HT1080 (cell line): ENCODE measurements at places on chromosomes 3 and 15. TPM values are rescaled to one million over a fixed set of nuclear protein-coding genes. Genes with fewer than 3 reads are reported as not detected.

The DET1 gene
- total RNA-seq, result 4.8 and 7.3 TPM in 2 replicates

The POPDC2 gene
- total RNA-seq, result 0.37 and 0.39 TPM in 2 replicates

The PBRM1 gene
- 33.9 and 40.8 TPM in 2 replicates for total RNA-seq

The LARP6 gene
- 75.6 and 87.1 TPM in 2 replicates for total RNA-seq

The TRPM1 gene
- total RNA-seq, result 0.03 TPM in 1 of 2 replicates, not detected in the other

The MNS1 gene
- 3.0 TPM in 2 replicates for total RNA-seq

The SAMD7 gene
- total RNA-seq, result not detected in 2 replicates

The TMEM212 gene
- not detected in 2 replicates for total RNA-seq

DNA sequence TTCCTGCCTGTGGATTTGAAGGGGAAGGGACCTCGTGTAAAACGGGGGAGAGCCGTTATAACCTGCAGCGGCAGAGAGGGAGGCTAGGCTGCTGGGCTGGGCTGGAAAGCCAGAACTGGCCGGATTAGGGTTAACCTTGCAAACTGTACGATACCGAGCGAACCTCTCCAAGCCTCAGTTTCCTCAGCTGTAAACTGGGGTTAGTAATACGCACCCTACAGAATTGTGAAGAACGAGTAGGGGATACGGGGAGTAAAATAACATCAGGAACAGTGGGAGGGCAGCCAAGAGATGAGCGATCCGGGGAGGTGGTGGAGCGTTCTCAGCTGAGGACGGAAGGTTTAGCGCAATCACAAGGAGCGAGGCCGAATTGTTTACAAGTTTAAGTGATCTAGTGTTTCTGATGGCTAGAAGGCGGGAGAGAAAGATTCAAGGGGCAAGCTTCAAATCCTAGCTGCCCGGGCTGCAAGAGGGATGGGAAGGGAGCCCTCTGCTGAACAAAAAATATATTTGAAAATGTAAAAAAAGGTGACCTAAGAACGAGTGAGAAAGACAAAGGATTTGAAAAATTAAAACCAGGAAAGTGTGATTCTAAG, 768 bp upstream of the SEMA5B start:
- peak; percentile 75 for DNase-seq

DNA sequence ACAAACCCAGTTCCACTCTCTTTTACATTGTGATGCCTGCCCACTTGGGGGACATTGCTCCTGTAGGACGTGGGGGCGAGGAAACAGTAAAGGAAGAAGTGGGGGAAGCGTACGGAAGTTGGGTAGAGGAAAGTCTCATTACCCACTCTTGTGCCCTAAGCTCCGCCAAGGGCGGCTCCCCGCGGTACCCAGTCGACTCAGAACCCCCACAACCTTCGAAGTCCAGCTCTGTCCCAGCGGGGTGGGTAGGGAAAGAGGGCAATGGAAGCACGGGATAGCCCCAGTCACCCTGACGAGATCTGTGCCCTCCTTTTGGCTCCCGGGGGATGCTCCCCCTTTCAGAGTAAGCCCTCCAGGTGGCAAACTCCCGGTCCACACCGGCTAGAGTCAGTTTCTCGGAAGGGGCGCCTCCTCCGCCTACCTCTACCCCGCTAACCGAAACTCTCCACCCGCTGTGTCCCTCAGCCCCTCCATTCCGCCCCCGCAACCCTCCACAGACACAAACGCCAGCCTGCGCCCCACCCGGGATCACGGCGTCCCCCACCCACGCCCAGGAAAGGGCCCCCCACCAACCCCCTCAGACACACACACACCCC, 527 bp downstream of the CSNK1G1 start:
- DNase-seq, result peak; percentile 17

- DNase-seq, result no peak
These were observed 89.5 kb downstream of the SUCNR1 start for GRCh38 chr3:151962912-151963311.

GRCh38 chr15:84871428-84871985, 13.0 kb upstream of the SLC28A1 start:
- DNase-seq, result no peak

- DNase-seq, result no peak
These were observed 18.0 kb downstream of the ETV5 start for GRCh38 chr3:186090901-186091300.

- DNase-seq, result no peak
These were observed 389.3 kb downstream of the TBL1XR1 start for GRCh38 chr3:176807938-176808337.

DNA sequence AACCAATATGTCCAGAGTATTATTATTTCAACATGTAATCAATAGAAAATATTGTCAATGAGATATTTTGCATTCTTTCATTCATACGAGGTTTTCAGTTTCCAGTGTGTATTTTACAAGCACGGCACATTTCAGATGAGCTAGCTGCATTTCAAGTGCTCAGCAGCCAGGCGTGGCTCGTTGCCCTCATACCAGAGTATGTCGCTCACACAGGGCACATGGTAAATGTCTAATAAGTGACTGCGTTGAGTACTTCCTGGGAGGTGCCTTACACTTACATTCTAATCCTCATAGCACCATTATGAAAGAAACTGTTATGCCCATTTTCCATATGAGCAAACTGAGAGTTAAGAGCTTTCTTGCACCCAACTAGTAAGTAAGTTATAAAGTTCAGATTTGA, 47.4 kb downstream of the TMEM266 start:
- DNase-seq, result no peak

DNA sequence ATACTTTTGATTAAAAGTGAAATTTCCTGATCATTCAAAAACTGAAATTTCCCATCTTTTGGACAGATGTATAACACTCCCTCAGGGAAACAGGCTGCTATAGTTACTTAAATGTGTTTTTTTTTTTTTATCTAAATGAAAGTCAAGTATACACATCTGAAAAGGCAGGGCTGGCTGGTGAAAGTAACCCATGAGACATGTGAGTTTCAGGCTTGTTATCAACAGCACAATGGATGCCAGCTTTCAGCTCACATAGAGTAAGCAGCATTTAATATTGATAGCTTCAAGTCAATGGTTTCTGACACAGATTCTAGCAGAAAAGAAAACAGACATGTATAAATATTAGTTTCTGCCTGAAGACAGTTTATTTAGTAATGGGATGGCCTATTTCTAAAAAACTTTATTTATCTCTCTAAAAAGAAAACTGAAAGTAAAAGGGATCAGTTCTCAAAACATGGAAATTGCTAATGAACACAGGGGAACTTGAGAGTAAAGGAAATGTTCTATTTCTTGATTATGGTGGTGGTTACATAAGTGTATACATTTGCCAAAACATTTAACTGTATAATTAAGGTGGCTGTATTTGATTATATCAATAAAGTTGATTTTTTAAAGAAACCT, 89.7 kb upstream of the CMC1 start:
- no peak for DNase-seq

DNA sequence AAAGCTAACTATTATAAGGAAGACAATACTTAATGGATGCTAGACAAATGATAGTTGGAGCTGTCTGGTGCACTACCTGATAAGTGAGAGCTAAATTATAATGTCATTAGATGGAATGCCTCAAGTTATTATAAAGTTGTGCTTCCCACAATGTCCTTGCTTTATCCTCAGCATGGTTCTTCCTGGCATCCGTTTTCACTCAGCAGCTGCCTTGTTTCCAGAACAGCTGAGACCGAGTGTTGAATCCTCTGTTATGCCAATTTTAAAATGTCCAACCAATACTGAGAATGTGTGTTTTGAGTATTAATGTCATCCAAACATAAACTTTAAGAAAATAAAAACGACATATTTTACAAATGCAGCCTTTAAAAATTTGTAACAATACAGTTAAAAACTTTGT, 286.7 kb upstream of the SOX2 start:
- no peak for DNase-seq

- DNase-seq, result no peak
These were observed 159.2 kb upstream of the SLC24A5 start for GRCh38 chr15:47961401-47962090.

DNA sequence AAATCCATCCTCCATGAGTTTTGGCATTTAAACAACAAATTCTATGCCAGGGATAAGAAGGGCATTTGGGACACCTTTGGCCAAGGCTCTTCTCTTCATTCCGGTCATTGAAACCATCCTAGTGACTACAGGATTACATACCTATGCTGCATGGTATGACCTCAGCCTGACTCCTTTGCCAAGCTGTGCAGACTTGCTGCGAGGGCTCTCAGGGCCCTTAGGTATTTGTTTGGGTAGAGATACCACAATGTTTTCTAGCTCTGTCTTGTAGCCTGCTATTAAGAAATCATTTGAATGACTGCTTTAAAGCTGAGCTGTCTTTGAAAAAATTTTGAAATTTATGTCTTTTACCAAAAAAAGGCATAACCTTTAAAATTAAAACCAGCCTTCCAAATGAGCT, 749.8 kb upstream of the SGO1 start:
- no peak for DNase-seq

GRCh38 chr3:184320104-184320445, 5.7 kb downstream of the EIF4G1 start:
- peak; percentile 97 for DNase-seq

DNA sequence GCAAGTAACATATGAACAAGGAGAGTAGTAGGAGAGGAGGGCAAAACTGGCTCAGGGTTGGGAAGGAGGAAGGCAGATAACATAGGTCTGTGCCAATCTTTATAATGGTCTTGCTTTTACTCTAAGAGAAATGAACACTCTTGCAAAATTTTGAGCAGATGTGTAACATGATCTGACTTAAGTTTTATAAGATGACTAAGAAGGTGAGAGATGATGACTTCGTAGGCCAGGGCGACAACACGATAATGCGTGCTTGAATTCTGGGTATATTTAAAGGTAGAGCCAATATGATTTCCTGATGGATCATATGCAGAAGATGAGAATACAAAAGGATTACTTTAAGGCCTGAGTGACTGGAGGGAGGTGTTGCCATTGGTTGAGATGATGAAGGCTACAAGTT, 265.4 kb upstream of the KCNMB2 start:
- peak; percentile 37 for DNase-seq

DNA sequence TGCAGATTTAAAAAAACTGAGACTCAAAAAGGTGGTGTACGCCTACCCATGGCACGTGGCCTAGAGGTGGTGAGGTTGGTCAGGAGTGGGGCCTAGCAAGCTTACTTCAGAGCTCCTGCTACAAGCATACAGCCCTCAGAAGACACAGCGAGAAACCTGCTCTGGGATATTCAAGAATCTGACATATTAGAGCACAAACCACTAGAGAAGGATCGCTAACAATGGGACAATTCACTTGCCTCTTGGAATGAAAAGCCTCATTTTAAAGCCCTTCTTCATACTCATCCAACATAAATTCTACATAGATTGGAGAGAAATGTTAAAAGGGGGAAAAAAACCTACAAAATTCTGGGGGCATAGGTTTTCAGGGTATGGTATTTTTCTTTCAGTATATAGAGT, 118.0 kb upstream of the ARHGEF3 start:
- DNase-seq, result no peak

DNA sequence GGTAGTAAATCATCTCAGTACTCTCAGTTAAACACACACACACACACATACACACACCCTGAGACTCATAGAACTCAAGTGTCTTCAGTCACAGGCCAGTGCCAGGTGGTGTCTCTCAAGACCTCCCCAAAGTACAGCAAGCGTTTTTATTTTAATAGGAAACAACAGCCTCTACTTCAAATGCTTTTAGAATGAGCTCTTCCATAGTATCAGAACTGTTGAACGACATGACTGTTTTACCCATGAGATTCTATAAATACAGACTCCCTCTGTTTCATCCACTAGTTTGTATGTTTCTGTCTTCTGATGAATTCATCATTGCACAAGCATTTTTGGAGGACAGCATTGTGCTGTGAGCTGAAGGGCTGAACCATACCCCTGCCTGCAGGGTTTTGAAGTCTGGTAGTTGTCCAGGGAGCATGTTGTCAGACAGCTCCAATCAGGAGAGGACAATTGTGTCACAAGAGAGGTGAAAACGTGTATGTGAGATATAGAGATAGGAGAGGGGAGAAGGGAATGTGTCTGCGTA, 201.0 kb upstream of the BCL6 start:
- DNase-seq, result no peak

DNA sequence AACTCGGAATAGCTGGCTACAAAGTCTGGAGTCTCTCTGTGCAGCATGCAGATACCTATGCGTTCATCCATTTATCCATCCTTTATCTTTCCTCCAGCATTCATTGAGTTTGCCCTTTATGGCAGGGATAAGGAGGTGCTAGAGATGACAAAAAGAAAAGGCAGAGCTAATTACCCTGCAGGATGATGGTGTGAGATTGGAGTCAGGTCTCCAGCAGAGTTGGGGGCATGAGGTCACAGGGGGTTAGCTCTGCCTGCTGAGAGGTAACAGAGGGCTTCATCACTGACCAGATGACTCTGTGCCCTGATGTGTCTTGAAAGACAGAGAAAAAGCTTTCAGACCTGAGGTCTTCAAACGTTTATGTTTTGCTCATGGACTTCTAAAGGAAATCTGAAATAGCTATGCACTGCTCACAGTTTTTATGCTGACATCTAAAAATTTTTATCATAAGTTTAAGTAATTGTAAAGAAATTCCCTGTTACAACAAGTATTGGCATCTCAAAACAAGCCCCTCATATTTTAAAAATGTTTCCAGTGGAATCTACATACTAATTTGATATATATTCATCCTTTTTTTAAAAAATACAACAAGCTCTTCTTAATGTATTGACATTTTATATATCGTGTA, 132.3 kb upstream of the ANKRD28 start:
- no peak for DNase-seq

DNA sequence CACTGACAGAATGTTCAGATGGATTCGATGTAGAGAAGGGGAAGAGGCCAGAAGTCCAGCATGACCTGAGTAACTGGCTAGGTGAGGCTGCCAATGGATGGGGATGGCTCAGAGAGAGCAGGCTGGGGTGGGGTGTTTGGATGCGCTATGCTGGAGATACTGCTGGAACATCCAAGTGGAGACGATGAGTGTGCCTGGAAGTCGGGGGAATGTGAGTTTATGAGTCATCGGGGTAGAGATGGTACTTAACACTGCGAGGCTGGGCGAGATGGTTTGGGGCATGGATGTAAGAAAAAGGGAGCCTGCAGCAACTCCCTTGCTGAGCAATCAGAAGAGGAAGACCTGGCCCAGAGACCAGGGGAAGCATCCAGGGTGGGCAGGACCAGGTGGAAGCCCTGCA, 180.7 kb downstream of the SLCO3A1 start:
- DNase-seq, result peak; percentile 31

- DNase-seq, result no peak
These were observed 34.6 kb downstream of the PDCD10 start for GRCh38 chr3:167700046-167700445.
